ENCODE measurements at places on chromosomes 7 and 10.

GRCh38 chr10:60937784-60938654, 6.0 kb downstream of the RHOBTB1 start:
- DNase-seq = peak; percentile 69

GRCh38 chr10:118305730-118306129, 36.4 kb downstream of the FAM204A start:
- no peak for DNase-seq

GRCh38 chr10:97714401-97715258, 1.1 kb downstream of the MARVELD1 start:
- DNase-seq = peak; percentile 80

DNA sequence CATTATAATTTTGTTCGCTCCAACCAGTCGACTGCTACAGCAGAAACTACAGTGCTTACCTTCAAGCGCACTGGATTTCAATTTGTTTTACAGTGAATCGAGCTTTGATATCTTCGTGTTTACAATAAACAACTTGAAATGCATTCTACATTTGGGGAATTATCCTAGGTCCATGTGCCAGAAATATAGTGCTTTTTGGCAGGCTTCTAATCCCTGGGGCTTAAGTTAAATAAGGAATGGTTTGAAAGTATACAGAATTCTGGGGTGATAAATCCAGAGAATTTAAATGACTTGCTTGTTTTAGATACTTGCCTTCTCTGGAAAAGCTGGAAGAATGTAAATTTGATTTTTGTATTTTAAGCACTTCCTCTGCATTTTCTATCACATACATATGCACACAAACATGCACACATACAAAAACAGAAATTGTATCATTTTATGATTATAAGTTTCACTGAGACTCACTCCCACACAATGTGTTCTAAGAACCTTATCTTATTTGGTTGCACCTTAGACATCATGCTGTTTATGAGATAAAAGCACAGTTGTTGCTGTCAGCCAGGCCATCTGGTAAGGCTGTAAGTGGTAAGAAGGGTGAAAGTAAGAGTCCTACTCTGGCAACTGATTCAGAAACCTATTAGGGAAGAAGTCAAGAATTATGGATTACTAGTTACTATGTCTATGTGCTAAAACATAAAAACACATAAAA, 347.2 kb upstream of the KCND2 start:
- no peak for DNase-seq

DNA sequence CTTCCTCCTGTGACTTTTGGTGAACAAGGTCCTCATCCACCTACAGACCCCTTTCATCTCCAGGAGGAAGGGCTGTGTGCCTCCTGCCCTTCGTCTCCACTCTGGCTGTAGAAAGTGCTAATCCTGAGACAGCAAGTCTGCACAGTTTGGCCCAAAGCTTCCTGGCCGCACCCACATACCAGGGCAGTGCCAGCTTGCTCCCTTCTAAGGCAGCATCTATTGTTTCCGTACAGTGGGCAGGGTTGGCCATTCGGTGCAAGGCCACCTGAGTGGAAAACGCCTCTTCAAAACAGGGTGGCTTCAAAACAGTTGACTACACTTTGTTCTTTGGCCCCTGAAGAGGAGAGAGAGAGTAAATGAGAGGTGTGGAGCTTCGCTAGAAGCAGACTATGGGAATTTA, 134.1 kb upstream of the KLF14 start:
- DNase-seq = no peak

GRCh38 chr7:69703099-69703498, 104.8 kb downstream of the AUTS2 start:
- DNase-seq = no peak

DNA sequence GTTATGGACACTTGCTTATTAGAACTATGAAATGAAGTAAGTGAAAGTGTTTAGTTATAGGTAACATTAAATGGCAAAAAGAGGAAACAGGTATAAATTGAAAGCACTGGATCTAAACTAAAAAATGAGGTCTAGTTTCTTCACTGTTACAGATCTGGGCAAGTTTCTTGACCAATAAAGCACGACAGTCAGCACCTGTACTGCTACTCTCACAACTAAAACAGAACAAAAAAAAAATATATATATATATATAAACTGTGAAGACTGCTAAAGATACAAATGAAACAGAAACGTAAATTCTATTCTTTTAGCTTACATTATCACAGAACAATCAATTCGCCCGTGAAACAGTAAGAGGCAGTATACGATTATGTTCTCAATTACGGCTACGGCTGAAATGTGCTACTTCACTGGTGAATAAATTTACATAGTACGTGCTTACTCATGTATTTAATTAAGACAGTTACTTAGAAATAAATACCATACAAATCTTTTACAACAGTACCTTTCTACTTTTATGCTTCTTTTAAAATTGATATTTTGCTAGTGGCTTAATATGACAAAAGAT, 4.2 kb downstream of the AHR start:
- peak; percentile 46 for DNase-seq

DNA sequence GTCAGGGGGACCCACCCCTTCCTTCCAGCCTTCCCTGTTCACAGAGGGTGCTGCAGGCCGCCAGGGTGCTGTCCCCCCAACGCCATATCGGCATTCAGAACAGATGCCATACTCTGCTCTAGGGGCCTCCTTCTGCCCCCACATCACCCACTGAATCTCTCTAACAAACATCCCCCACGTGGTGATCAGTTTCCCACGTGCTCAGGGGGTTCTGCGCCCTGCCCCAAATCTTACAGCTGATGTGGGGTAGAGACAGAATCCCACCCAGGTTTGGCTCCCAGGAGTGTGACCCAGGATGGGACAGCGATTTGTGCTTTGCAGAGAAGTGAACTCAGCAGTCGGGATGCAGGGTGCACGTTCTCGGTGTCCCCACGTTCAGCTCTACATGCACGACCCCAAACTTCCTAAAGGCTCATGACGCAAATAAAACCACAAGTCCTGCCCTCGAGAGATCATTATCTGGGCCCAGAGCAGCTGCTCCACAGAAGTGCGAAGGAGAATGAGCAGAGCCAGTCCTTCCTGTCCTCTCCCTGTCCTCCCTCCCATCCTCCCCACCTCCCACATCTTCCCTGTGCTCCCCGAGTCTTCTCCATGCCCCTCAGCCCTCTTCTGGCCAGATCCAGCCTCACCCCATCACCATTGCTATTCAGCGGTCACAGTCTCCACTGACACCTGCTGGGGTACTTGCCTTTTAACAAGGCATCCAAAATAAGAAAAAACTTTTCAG, 423.4 kb downstream of the DNAJB6 start:
- no peak for DNase-seq

DNA sequence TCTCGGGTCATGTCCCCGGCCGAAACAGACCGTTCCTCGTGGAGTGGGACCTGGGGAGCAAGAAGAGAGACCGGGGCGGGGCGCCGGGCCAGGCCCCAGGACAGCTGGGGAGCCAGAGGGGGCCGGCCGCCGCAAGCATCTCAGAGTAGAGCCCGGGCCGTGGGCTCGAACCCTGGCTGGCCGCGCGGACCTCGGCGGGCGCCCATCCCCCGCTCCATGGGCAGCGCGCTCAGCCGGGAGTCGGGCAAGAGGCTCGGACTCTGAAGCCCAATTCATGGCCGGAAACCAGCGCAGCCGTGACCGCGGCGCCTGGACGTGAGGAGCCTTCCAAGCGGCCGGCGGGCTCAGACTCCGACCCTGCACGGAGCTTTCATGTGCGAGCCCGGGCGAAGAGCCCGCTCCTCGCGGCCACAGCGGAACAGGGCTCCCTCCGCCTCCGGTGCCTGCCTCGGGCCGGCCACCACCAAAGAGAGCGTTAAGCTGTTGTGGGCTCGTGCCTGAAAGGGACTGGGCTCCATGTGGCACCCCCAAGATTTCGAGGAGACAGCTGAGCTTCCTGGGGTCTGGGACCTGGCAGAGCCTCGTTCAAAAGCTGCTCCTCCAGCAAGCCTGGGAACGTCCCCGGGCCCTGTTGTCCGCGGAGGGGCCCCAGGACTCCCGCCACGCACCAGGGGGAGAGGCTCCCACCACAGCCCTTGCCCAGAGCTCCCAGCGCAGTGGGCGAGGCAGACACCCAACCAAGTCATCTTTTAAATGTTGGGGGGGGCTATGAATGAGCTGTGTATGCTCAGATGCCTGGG, 757 bp upstream of the GRID1 start:
- peak; percentile 1 for DNase-seq

DNA sequence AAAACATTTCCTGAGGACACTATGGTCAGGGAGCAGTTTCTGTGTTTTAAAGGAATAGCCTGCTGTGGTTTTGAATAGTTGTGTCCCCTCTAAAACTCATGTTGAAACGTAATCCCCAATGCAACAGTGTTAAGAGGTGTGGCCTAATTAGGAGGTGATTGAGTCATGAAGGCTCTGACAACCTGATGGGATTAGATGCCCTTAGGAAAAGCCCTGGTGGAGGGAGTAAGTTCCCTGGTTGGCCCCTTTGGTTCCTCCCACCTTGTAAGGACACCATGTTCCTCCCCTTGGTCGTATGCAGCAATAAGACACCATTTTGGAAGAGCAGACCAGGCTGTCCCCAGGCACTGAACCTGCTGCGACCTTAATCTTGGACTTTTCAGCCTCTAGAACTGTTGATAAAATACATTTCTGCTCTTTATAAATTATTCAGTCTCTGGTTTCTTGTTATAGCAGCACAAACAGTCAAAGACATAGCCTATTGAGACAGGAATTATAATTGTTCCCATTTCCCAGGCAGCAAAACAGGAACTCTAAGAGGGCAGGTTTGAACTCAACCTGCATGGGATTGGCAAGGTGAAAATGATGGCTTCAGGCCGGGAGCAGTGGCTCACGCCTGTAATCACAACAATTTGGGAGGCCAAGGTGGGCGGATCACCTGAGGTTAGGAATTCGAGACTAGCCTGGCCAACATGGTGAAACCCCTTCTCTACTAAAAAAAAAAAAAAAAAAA, 20.5 kb upstream of the TNS3 start:
- peak; percentile 42 for DNase-seq

GRCh38 chr7:152177681-152178404, 152.4 kb downstream of the GALNT11 start:
- DNase-seq = no peak

DNA sequence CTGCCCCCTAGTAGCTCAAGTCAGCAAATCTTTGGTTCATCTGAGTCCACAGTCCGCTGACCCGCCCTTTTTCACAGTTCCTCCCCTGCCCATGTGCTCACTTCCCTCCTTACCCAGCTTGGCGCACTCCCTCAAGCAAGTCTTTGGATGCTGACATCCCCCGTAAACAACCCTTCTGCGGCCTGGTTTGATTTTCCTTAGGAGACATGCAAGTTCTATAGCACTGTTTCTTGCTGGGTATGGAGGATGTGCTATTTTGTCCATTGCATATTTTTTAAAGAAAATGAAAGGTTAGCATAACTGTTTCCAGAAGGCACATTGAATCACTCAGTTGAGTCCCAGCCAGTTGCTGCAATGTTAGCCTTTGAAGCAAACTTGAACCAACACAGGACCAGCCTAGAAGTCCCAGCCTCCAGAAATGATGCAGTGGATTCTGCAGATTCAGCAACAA, 38.2 kb downstream of the HTRA1 start:
- DNase-seq = no peak

Data from mesenchymal stem cell (in vitro differentiated cells and primary cell).